Urothelium cell line (cell line): ENCODE measurements at places on chromosomes 3 and 15.

DNA sequence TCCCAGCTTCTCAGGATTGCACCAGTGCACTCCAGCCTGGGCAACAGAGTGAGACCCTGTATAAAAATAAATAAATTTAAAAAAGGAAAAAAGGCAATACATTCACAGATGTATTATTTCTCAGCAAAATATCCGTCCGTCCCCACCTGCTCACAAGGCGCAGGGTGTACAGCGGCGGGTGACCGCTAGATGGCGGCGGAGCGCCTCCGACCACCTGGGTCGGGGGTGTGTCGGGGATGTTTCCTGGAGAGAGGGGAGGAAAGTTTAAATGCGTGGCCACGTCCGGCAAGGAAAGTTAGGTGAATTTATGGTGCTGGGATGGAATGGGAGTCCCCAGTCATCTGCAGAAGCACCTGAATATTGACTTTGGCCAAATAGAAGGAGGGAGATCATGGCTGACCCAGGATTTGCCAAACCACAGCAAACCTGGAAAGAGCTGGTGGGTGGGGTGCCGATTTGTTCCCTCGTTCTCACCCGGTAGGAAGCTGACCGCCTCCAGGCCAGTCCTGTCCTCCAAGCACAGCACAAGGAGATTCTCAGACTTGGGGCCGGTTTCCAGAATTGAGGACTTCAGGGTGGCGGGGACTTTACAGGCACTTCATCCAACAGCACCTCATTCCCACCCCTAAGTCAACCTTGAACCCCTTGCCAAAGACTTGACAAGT lies 88.3 kb downstream of the TMEM266 start:
- peak; percentile 84 for DNase-seq

DNA sequence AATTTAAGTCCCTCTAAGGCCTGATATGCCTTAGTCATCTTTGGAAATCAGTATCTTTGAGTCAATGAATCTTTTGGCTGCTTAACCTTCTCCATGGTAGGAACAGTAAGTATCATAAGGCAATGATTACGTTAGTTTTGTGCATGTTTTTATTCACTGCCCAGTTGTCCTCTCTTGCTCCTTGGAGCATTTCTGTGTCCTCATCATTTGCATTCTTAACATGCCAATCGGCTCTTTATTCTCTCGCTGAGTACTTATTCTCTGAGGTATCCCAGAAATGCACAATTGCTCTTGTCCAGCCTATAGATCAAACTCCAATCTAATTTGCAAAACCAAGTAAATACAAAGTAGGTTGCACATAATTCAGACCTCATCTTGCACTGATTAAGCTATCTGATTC lies 405.0 kb upstream of the IL12A start:
- no peak for DNase-seq

- no peak for DNase-seq
Measured at GRCh38 chr15:65773386-65774111, 18.5 kb downstream of the DENND4A start.

- DNase-seq = no peak
Measured at GRCh38 chr15:74191798-74192197, 10.8 kb downstream of the STRA6 start.

DNA sequence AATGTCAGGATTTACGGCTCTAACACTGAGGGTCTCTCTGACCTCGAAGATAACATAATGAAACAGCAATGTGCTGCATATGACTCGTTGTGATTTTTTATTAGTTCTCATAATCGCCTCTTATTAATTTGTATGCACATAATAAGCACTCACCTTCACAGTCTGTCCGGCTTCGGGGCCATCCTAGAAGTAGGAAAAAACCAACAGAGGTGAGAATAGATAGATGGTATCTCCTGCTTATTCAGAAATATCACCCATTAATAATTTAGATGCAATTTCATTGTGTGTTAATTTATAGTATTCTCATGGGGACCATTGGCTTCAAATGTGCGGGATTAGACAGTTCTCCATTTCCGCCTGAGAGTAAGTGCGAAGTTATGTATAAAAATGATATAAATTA lies 961.4 kb upstream of the CFAP20DC start:
- no peak for DNase-seq

DNA sequence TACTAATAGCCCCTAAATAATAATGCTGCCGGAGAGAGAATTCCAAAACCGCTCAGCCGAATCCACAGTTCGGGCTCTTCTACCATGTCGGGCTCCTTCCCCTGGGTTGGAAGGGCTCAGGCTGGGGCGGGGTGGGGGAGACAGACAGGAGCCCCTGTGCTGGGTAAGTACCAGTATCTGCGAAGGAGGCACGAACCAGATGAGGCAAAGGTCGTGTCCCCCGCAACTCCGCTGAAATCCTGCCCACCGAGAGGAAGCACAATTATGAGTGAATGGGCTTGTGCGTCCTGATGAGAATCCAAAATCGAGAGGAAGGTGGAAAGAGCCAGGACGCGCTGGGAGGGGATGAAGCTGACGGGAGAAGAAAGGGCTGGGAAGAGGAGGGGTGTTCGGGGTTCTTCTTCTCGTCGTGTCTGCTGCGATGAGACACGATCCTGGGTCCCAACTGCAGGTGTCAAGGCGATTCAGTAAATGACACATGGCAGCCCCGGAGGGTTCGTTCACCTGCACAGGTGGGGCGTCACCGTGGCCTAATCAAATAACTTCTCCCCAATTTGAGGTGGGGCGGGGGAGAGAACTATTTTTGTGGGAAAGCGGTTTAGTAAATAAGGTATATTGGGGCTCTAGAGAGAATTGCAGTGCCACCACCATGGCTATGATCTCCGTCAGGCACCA lies 707 bp upstream of the FAM81A start:
- DNase-seq = no peak

- DNase-seq = no peak
Measured at GRCh38 chr3:11379824-11380701, 107.9 kb downstream of the ATG7 start.

GRCh38 chr3:49719214-49719884 lies at the start of gene AMIGO3:
Gene AMIGO3 (minus strand): TSS chr3:49719684. CDS start chr3:49719465, 219 bp downstream.
- peak; percentile 35 for DNase-seq

DNA sequence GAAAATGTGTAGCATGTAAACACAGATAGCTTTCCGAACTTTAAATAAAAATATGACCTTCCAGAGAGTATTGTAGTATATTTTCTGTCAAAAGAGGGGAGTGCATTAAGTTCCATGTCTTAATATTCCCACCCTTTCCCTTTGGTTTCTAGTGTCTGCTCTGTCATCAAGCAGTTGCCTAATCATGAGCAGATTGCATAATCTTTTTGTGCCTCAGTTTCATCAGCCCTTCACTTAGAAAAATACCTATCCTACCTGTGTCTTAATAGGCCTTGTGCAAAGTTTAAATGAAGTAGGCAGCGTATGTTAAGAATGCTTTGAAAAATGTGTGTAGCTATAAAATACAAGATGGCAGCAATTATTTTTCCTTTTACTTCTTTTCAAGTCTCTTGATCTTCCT lies 52.8 kb downstream of the CALML4 start:
- no peak for DNase-seq

DNA sequence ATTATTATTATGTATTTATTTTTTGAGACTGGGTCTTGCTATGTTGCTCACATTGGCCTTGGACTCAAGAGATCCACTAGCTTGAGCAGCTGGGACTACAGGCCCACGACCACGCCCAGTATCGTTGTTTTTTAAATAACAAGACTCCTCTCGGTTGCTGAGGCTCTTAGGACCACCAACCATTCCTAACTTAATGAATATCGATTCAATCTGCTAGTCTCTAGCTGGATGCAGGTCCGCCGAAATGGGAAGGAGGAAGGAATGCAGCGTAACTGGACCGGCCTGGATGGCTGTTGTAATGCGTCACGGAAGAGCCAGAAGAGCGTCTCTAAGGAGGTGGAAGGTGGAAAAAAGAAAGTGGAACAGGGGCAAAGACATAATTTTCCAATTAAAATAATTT lies 1.7 kb downstream of the ANXA2 start:
- no peak for DNase-seq

- DNase-seq = no peak
Measured at GRCh38 chr3:109480014-109480413, 142.7 kb upstream of the DPPA4 start.

DNA sequence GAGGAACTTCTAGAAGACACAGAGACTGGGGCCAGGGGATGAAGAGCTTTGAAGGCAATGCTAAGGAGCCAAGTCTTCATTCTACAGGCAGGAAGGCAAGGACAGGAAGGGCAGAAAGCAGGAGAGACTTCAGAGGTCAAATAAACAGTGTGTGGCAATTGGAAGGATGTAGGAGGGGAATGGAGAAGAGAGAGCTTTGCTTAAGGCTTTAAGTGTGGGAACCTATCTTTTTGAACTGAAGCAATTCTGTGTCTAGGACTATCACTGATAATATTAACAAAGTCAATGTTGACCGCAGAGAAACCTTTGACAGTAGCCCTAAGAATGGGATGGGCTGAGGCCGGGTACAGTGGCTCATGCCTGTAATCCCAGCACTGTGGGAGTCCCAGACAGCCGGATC lies 325.0 kb downstream of the FOXP1 start:
- DNase-seq = no peak

- DNase-seq = no peak
Measured at GRCh38 chr3:85258819-85259218, 300.0 kb downstream of the CADM2 start.

GRCh38 chr3:177977381-177978158 lies 558.7 kb upstream of the KCNMB2 start:
- DNase-seq = peak; percentile 20

GRCh38 chr3:72412340-72412956 lies 435.8 kb downstream of the SHQ1 start:
- DNase-seq = no peak

GRCh38 chr3:148074946-148075345 lies 622.8 kb upstream of the AGTR1 start:
- no peak for DNase-seq

GRCh38 chr3:155416500-155417118 lies 123.1 kb upstream of the STRIT1 start:
- peak; percentile 16 for DNase-seq

- DNase-seq = no peak
Measured at GRCh38 chr3:131072845-131073244, 46.2 kb downstream of the NEK11 start.

- no peak for DNase-seq
Measured at GRCh38 chr15:60519218-60519617, 40.3 kb upstream of the ICE2 start.

DNA sequence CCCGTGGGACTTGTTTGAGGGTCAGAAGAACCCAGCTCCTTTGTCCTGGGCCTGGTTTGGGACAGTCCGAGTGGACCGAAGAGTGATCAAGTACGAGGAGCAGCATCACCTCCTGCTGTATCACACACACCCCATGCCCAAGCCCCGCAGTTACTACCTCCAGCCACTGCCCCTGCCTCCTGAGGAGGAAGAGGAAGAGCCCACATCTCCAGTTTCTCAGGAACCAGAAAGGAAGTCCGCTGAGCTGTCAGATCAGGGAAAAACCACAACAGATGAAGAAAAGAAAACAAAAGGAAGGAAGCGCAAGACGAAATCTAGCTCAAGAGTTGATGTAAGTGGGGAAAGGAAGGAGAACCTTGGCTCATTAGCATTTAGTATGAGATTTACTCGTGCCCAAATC lies 3.3 kb upstream of the P2RY12 start:
- DNase-seq = no peak

DNA sequence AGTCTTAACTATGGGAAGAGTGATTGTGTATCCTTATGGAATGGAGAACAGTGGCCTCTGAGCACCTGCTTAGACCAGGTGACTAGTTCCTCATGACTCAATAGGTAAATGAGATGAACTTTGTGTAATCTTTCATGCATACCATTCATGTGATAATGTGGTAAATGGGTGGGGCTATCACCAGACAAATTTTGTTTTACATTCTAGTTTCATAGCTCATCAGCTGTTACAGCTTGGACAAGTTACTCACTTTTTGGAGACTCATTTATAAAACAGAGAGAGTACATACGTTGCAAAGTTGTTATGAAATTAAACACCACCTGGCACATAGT lies 103.7 kb upstream of the TGFBR2 start:
- no peak for DNase-seq

- DNase-seq = no peak
Measured at GRCh38 chr3:100662113-100662823, 47.0 kb upstream of the TFG start.

DNA sequence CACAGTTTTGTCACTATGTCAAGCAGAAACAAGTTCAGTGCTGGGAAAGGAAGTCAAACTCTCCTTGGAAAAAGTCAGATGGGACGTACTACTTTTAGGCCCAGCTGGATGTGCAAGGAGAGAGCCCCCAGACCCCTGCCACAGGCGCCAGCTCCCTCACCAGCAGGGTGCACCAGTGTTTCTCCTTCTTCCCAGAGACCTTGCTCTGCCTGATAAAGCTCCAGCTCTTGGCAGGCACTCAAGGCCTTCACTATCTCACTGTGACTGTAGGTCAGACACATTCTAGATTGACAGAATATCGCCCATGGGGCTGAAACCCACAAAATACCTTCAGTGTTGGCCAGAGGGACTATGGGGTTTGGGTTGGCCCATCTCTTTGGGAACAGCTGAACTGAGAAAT lies 54.8 kb upstream of the CHRNB4 start:
- DNase-seq = no peak

GRCh38 chr15:52922871-52923270 lies 132.7 kb upstream of the ONECUT1 start:
- no peak for DNase-seq

DNA sequence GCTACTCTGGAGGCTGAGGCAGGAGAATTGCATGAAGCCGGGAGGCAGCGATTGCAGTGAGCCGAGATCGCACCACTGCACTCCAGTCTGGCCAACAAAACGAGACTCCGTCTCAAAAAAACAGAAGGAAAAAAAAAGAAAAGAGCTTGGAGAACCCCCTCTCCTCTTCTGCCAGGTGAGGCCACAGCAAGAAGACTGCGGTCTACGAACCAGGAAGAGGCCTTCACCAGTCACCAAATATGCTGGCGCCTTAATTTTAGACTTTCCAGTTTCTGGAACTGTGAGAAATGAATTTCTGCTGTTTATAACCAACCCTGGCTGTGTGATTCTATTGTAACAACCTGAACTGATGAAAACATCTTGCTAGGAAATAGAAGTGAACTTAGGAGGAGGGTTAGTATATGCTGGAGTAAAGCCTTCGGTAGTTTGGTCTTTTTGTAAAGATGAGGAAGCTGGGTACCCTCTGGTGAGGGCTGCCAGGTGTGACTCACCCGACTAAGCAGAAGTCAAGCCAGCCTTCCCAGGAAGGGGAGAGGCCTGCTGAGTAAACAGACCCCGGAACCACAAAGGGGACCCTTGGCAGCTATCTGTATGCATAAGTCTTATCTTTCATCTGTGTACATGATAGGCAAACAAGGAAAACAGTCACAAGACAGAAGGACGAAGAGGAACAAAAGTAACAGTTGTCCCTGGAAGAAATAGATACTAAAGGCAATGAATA lies 78.7 kb downstream of the KLF13 start:
- no peak for DNase-seq

DNA sequence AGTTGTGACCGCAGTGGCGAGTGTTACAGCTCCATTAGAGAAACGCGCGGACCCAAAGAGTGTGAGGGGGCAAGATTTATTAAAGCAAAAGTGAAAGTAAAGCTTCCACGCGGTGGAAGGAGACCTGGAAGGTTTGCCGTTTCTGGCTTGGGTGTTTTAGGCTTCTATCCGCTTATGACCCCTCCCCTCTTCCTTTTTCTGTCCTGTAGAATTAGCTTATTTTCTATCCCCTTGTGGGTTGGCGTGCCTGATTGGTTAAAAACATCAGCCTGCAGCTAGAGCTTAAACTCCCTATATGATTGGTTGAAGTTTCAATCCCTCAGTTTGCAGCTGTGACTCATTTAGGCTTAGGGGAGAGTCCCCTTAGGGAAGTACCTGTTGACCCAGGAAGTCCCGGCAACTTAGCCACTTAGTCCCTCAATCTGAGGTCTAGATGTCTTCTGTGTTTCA lies 39.6 kb downstream of the C3orf38 start:
- peak; percentile 50 for DNase-seq

GRCh38 chr3:89925976-89926375 lies 818.6 kb downstream of the EPHA3 start:
- DNase-seq = no peak

- DNase-seq = no peak
Measured at GRCh38 chr3:100096866-100097265, 17.4 kb downstream of the FILIP1L start.
